Omental fat pad (tissue), 4 donors: ENCODE measurements at places on chromosomes 11 and 22.
A peak's percentile ranks its signal among the peaks of the same experiment; 100 is the strongest.

DNA sequence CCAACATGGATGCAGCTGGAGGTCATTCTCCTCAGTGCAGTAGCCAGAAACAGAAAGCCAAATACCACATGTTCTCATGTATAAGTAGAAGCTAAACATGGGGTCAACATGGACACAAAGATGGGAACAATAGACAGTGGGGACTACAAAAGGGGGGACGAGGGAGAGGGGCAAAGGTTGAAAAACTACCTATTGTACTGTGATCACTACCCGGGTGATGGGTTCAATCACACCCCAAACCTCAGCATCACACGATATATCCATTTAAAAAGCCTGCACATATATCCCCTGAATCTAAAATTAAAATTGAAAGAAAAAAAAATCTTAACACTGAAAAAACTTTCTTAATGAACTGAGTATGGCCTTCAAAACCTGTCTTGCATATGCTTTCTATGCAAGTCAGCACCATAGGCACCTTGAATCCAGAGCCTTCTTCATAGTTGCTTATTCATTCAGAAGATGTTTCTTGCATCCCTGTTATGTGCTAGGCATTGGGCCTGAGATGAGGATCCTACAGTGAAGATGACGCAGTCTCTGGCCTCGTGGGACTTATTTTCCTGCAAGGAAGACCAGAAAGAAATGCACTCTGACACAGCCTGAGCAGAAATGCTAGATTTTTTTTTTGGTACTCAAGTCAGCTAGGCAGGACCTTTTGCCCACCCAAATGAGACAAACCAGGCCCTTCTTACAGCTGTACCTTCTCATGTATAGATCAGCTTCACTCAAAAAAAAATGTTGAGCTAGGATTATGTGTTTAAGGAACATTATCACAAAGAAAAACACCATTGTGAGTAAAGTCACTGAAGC, 21.0 kb downstream of the NNMT start:
- DNase-seq, result no peak

DNA sequence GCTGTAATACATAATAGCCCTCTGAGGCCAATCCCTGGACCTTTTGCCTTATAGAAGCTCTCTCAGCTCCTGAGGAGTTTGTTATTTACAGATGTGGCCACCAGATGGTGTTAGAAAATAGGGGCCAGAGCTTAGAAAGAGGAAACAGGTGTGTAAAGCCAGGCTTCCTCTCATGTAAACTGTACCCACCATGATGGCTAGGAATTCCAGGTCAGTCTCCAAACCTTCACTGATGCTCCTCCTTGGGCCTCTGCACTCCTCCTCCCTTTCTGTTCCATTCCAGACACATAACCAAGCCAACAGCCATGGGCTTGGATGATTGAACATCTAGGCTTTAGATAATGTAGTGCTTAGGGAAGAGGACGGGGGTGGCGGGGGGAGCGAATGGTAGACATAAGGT, 39.7 kb downstream of the USP35 start:
- DNase-seq, result no peak

- DNase-seq, result no peak
Observed at GRCh38 chr11:2143799-2144543, 4.8 kb upstream of the IGF2 start.

GRCh38 chr11:105298630-105299029, 159.1 kb upstream of the CARD18 start:
- DNase-seq, result no peak

DNA sequence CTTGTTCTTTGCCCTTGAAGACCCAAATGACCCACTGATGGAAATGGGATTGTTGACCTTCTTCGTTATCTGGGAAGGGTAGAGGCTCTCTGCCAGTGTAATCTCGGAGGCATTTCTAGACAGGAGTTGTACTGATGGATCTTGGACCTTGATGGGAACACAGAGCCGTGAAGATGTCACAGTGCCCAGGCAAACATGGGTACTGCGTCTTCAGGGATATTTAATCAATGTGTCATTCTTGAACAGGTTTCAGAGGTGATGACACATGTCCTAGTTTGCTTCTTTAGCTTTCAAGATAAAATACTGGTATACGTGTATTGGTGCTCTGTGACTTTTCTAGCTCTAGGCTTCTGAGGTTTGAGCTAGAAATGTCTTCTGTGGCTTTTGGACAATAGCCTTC, 6.2 kb downstream of the LDLRAD3 start:
- DNase-seq, result no peak

DNA sequence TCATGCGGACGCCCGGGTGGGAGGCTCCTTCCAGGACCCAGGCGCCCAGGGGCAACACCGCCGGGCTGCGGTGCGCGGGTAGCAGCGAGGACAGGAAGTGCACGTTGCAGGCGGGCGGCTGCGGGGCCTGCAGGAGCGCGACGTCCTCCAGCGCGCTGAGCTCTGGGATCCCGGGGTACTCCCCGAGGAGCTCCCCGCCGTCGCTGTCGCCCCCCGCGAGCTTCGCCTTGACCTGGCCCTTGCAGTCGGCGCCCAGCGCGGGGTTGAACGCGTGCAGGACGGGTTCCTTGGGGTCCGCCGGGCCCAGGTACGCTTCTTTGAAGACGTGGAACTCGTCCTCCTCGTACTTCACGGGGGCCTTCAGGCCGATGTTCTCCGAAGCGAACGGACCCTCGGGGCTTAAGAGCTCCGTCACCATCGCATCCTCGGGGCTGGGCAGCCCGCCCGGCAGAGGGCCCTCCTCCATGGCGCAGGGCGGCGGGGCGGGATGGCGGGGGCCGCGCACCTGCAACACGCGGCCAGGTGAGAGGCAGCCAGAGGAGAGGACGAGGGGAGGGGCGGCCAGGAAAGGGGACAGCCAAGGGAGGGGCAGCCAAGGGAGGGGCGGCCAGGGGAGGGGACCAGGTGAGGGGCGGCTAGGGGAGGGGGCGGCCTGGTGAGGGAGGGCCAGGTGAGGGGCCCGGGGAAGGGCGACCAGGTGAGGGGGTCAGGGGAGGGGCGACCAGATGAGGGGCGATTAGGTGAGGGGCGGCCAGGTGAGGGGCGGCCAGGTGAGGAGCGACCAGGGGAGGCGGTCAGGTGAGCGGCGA, 921 bp downstream of the TESMIN start:
- DNase-seq, result no peak

- DNase-seq, result no peak
Observed at GRCh38 chr22:32473388-32473952, 1.1 kb upstream of the FBXO7 start.

- DNase-seq, result no peak
Observed at GRCh38 chr11:76794371-76795289, 11.5 kb downstream of the TSKU start.

DNA sequence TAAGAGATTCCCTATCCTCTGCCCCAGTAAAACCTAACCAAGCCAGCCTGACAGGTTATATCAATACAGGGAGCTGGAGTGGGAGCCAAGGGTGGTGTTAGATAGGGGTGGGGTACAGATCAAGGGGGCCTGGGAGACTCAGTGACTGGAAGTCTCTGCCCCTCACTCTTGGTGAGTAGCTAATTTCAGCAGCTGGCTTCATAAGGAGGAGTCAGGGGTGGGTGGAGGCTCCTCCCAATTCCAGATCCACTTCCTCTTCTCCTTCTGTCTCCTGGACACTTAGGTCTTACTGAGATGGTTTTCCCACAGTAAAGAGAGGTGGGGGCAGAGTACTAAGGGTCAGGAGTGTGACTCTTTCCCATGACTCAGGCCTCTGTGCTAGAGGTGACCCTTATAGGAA, 1.1 kb upstream of the VSIG2 start:
- no peak for DNase-seq

DNA sequence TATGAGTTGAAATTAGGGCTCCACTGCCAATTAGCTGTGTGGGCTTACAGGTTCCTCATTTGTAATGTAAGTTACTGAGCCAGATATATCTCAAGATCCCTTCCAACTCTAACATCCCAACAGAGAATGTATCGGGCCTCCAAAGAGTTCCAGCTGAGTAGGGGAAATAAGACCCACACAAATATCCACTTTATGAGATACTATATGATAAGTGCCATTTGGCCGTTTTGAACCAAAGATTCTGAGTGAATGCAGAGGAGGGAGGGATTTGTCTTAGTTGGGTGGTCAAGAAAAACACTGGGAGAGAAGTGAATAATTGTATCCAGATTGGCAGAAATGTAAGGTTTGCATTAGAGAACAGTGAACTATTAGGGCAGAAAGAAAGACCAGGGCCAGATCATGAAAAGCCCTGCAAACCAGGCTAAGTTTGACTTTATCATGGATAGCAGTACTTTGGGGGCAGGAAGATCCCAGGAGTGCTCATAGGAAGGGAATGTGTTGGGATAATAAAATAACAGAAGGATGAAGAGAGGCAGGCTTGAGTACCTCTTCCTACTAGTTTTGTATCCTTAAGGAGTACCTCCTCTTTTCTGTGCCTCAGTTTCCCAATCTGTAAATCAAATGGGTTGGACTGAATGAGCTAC, 63.9 kb downstream of the RPL27A start:
- DNase-seq, result no peak

DNA sequence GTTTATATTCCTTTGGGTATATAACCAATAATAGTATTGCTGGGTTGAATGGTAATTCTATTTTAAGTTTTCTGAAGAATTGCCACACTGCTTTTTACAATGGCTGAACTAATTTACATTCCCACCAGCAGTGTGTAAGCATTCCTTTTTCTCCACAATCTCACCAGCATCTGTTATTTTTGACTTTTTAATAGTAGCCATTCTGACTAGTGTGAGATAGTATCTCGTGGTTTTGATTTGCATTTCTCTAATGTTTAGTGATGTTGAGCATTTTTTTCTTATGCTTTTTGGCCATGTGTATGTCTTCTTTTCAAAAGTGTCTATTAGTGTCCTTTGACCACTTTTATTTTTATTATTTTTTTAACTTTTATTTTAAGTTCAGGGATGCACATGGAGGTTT, 275.3 kb downstream of the METTL15 start:
- no peak for DNase-seq

- no peak for DNase-seq
Observed at GRCh38 chr22:16699326-16699725, 106.7 kb upstream of the CCT8L2 start.

DNA sequence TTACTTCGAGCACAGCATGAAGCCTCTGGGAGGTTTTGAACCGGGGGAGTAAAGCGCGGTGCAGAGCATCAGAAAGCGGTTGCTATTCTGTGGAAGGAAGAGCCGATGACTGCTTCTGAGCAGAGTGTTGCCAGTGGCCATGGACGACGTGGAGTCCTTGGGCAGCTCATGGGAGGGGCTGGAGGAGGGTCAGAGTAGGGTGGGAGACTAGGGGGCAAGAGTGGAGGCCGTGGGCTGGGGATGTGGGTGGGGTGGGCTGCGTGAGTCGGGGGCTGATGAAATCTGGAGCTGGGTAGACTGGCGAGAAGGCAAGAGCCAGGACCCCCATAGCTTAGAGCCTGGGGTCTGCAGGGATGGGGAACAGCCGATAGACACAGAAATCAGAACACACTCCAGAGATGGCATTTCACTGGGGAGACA, 40.2 kb downstream of the TBC1D22A start:
- no peak for DNase-seq

GRCh38 chr11:86672007-86672621, at the start of gene ME3:
Gene ME3, minus strand, starts transcription at chr11:86672616.
- DNase-seq, result peak; percentile 24

- no peak for DNase-seq
Observed at GRCh38 chr11:115767047-115767802, 263.0 kb upstream of the CADM1 start.

GRCh38 chr11:133835593-133836548, 9.4 kb downstream of the SPATA19 start:
- no peak for DNase-seq

DNA sequence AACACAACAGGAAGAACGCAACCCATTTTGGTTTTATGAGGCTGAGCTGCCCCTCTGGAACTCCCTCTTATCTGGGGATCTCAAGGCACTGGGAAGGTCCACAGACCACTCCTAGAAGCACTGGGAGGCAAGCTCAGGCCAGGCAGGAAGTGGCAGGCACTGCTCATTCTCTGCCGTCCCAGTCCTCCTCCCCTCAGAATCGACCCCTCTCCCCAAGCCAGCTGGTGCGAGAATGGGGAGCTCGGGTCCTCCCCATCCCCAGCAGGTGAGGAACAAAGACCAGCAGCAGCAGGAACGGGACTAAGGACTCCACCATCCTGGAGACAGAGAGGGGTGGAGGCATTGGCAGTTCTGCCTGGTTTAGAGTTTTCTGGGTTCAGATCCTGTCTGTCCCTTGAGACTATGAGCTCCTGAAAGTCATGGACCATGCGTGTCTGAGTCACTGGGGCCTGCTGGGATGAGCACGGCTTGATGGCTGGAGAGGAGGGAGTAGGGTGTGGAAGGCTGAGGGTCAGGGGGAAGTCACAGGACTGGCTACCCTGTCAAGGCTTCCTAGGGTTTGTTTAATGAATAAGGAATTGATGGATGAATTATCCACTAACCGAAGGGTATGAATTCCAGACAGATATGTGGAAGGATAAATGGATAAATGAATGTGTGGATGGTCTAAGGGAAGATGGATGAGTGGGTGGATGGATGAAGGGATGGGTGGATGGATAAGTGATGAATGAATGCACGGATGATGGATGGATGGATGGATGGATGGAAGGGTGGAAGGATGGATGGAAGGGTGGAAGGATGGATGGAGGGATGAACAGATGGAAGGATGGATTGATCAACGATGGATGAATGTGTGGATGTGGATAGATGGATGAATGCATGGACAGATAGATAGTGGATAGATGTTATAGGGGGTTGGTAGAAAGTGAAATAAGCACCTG, 6.4 kb downstream of the MYEOV start:
- DNase-seq, result no peak

GRCh38 chr11:18394928-18395734, 768 bp downstream of the LDHA start:
- no peak for DNase-seq

GRCh38 chr22:37419969-37420685, 7.2 kb downstream of the ELFN2 start:
- no peak for DNase-seq

DNA sequence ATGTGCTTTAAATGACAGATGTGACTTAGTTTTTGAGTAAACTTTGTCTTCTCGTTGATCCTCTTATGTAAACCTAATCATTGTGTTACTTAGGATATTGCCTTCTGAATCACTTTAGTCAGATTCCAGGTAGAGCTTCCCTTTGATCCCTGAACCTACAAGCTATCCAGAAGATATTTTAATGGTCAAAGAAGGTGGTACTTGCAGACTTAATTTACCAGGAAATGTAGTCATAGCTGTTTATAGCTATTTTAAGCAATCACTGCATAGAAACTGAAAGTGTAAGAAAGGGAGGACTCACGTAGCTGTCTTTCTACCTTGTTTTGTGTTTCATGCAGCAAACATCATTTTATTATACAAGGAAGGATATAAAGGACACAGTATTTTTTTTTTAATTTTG, 189.5 kb downstream of the DDX10 start:
- no peak for DNase-seq

DNA sequence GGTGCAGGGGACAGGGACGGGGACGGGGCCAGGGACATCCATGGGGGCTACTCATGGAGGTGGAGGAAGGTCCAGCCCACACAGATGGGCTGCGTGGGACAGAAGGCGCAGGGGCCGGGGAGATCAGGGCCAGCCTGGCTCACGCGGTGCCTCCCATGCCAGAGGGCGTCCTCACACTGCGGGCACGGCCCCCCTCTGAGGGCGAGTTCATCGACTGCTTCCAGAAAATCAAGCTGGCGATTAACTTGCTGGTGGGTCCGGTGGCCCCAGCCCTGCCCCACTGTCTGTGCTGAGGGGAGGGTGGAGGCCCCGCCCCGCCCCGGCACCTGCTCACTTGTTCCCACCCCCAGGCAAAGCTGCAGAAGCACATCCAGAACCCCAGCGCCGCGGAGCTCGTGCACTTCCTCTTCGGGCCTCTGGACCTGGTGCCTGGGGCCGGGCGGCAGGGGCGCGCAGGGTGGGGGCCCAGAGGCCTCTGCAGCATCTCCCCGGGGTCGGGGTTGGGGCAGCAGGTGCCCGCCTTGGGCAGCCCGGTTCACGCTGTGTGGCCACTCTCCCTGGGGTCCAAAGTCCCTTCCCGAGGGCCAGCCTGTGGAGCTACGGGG, 15.8 kb downstream of the EPS8L2 start:
- no peak for DNase-seq
